Bronchial epithelial cell (primary cell): ENCODE measurements at places on chromosomes 4 and X. TPM values are rescaled to one million over a fixed set of nuclear protein-coding genes. Genes with fewer than 3 reads are reported as not detected.
A peak's percentile ranks its signal among the peaks of the same experiment; 100 is the strongest.

Gene NRK
- total RNA-seq = not detected in 2 replicates

- no peak for DNase-seq
Observed at GRCh38 chrX:31199056-31199839, 127.4 kb upstream of the FTHL17 start.

Gene SYP
- total RNA-seq = under 0.01 TPM in 2 replicates

DNA sequence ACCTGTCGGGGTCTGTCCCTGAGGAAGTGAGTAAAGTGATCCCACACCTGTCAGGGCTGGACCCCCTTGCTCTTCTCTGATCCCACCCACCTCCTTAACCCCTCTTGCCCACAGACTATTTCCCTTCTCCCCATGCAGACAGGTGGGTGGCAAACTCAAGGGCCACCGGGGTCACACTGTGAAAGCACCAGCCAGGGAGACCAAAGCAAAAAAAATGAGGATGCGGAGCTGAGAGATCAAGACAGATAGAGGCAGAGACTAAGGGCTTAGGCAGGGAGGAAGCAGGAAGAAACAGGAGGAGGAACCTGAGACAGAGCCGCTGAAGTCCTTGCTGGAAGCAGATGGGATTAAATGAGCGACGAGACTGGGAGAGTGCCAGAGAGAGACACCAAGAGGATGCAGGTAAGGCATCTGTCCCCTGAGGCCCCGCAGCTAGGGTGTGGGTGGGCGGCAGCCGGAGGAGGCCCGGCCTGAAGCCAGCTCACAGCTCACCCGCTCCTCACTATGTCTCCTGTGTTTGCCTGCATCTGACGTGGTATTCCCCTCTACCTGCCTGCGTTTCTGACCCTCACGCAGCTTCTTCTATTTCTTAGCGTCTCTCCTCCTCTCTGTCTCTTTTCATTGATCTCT, 7.2 kb downstream of the TIMM17B start:
- no peak for DNase-seq

DNA sequence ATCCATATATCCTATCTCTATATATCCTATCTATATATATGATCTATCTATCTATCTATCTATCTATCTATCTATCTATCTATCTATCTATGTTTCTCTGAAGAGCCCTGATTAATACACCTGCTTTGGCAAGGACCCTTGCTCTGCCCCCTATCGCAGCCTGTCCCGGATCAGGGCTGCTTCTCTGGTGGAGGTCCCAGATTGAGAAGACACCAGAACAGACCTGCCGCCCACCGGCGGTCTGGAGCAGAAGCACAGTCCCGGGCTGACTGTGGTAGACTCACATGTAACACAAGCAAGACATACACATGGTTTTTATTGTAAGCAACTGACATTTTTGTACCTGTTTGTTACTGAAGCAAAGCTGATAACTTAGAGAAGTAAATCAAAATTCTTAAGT, 52.8 kb downstream of the ING2 start:
- no peak for DNase-seq

GRCh38 chr4:42348247-42348646, 49.0 kb upstream of the SHISA3 start:
- no peak for DNase-seq

Gene FATE1
- not detected in 2 replicates for total RNA-seq

GRCh38 chrX:34656467-34656841, 631 bp downstream of the TMEM47 start:
- DNase-seq = no peak

DNA sequence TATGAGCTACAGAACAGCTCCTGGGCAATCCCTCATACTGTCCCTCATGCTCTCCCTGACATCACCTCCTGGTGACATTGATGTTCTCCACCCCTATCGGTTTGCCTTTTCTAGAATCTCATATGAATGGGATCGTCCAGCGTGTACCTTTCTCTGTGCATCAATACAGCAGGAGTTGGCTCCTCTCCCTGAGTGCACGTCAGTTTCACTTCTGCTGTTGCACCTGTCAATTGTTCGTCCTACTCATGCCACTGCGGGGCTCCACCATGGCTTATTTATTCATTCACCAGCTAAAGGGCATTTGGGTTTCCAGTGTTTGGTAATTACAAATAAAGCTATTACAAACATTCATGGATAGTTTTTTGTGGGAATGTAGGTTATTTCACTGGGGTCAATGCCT, 269.1 kb upstream of the ZFP42 start:
- no peak for DNase-seq

Gene PDLIM3
- total RNA-seq = 0.13 and 1.6 TPM in 2 replicates

DNA sequence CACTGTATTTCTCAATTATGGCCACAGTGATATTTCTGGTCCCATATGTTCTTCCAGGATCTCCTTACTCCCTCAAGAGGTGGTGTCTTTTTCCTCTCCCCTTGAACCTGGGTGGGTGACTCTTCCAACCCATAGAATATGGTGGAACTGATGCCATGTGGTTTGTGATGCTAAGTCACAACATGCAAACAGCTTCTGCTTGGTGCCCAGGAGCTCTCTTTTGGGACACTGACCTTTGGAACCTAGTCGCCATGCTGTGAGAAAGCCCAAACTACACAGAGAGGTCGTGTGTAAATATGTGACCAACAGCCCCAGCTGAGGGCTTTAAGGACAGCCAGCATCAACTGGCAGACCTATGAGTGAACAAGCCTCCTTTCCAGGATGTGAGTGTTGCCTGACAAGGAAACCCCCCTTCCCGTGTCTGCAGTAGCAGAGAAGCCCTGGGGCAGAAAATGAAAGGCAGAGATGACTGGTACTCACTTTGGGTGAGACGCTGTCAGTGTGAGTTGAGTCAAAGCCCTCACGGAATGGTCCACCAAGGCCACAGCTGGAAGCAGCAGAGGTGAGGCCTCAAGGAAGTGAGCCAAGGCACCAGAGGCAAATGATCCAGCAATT, 223.4 kb downstream of the BCOR start:
- DNase-seq = peak; percentile 79

GRCh38 chr4:177267911-177268310, 41.8 kb upstream of the NEIL3 start:
- no peak for DNase-seq

DNA sequence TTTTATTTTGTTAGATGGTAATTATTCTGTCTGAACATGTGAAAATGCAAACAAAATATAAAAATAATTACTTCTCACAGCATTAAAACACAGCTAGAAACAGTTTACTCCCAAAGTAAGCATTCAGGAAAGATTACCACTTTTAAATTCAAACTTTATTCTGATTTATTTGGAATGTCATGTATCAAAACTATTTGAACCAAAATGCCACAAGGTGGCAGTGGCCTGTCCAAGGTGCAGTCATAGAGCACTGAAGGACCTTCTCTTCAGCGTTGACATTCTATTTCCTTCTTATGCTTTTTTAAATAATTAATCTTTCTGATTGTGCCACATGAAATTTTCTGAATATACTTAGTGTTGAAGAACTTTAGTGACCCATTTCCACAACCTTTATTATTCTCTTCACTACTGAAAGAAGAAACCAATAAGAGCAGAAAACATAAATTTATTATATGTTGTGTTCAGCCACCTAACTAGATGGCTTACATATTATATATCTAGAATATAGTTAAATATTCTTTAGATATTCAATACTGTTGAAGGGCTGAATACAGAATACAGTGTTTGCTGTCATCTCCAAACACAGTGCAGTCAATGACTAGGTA, 283.6 kb downstream of the CFAP299 start:
- peak; percentile 22 for DNase-seq

DNA sequence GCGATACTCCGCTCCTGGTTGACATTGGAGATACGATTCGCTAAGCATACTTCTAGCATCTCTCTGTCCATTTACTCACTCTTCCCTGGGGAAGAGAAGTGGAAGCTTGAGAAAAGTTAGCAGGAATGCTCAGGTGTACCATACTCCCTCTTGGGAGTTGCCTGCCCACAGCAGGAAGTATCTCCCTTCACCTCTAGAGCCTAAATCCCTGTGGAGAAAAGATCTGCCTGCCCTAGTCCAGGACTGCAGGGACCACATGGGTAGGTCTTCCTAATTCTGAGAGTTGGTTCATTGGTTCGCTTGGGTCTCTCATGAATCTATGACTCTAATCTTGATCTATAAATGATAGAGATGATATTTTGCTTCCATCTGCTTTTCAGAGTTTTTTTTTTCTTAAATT, 26.3 kb upstream of the MAPK10 start:
- no peak for DNase-seq

GRCh38 chrX:106903291-106903824, at the start of gene RIPPLY1:
TSS of gene RIPPLY1 (minus strand) at chrX:106903341. CDS start at chrX:106903287, 54 bp downstream.
- no peak for DNase-seq
